ENCODE measurements at places on chromosomes 6 and 20.
A peak's percentile ranks its signal among the peaks of the same experiment; 100 is the strongest.

- no peaks in the 10 kb centered on the region for H3K36me3 ChIP-seq
- DNase-seq, result no peak
- H3K4me3 ChIP-seq, result no peak overlapping the region
- H3K27ac ChIP-seq, result no peak overlapping the region
Measured at GRCh38 chr20:46914789-46915379, 20.2 kb downstream of the EYA2 start.

GRCh38 chr6:161393839-161394364 is 120.0 kb upstream of the AGPAT4 start:
- no peak overlapping the region for H3K27ac ChIP-seq
- peak; percentile 61 for DNase-seq
- H3K27me3 ChIP-seq, result no peaks in the 10 kb centered on the region
- no peak overlapping the region for H3K4me3 ChIP-seq
- H3K4me1 ChIP-seq, result peaks cover 5% of the 10 kb centered on the region

DNA sequence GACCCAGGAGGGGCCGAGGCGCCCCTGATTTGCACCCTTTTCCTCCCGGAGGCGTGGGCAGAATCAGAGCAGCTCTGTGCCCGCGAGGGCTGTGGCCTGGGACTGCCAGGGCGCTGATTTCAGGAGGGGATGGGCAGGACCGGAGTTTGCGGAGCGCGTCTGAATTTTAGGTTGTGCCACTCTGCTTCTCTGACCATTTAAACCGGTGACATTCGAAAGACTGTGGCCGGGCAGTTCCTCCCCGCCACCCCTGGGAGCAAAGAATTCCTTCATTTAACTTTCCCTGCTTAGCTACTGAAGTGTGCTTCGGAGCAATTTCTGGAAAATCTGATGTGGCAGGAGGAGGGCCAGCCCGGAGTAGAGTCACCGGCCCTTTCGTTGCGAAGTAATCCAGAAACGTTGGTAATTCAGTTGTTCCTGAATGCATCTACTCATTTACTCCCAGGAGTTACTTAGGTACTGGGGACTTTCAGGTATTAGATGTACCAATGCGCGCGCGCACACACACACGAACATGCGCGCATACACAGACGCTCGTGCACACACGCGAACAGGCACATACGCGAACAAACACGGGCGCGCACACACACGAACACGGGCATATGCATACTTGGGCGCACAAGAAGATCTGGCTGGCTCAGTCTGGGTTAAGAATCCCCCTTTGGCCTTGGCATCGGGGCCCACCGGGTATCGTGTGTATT is 568 bp downstream of the CCDC170 start:
- no peak overlapping the region for H3K27ac ChIP-seq
- H3K27me3 ChIP-seq, result peaks cover 32% of the 10 kb centered on the region
- no peaks in the 10 kb centered on the region for H3K36me3 ChIP-seq
- peaks cover 14% of the 10 kb centered on the region for H3K4me1 ChIP-seq

DNA sequence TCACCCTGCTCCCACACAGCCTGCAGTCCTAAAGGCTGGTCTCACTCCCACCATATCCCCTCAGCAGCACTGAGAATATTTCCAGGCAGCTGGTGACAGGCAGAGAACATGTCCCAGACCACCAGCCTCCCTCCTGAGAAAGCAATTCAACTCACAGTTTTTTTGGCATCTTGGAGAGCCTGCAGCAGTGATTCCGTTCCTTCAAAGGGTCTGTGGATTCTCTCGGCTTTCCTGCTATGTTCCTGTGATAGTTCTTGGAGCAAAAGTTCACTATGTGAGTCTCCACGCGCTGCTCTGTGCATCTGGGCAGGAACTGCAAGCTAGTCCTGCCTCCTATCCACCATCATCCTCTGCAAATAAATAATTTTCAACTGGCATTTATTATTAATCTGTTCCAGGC is 448.3 kb upstream of the HSF2 start:
- no peak for DNase-seq
- H3K4me1 ChIP-seq, result no peaks in the 10 kb centered on the region
- no peak overlapping the region for H3K27ac ChIP-seq
- H3K36me3 ChIP-seq, result no peaks in the 10 kb centered on the region
- no peaks in the 10 kb centered on the region for H3K27me3 ChIP-seq
- no peak overlapping the region for H3K4me3 ChIP-seq

GRCh38 chr6:72616406-72617015 is 5.4 kb upstream of the KCNQ5 start:
- no peak overlapping the region for H3K4me3 ChIP-seq
- H3K27ac ChIP-seq, result no peak overlapping the region
- no peaks in the 10 kb centered on the region for H3K27me3 ChIP-seq
- no peaks in the 10 kb centered on the region for H3K36me3 ChIP-seq

GRCh38 chr20:24895898-24896658 is 53.0 kb upstream of the CST7 start:
- no peaks in the 10 kb centered on the region for H3K36me3 ChIP-seq
- H3K27ac ChIP-seq, result no peak overlapping the region
- no peak for DNase-seq
- H3K4me1 ChIP-seq, result no peaks in the 10 kb centered on the region

- H3K27me3 ChIP-seq, result no peaks in the 10 kb centered on the region
- H3K4me1 ChIP-seq, result no peaks in the 10 kb centered on the region
- H3K27ac ChIP-seq, result no peak overlapping the region
Measured at GRCh38 chr6:20724443-20725190, 190.4 kb downstream of the CDKAL1 start.

- H3K4me1 ChIP-seq, result no peaks in the 10 kb centered on the region
- H3K27me3 ChIP-seq, result no peaks in the 10 kb centered on the region
- no peak overlapping the region for H3K4me3 ChIP-seq
- no peak overlapping the region for H3K27ac ChIP-seq
Measured at GRCh38 chr6:125888989-125889656, 67.4 kb upstream of the HINT3 start.

Measured in B cell (primary cell).